Vagina (tissue), 2 donors: ENCODE measurements at places on chromosomes 11 and 22. TPM values are rescaled to one million over a fixed set of nuclear protein-coding genes. Genes with fewer than 3 reads are reported as not detected.

- no peak for DNase-seq
These were observed at the start of gene ST14 for GRCh38 chr11:130159657-130160497. Gene ST14 (plus strand): TSS chr11:130159782. CDS start chr11:130159980, 198 bp downstream.

GRCh38 chr11:122175306-122175705, 59.3 kb upstream of the BLID start:
- no peak for DNase-seq

DNA sequence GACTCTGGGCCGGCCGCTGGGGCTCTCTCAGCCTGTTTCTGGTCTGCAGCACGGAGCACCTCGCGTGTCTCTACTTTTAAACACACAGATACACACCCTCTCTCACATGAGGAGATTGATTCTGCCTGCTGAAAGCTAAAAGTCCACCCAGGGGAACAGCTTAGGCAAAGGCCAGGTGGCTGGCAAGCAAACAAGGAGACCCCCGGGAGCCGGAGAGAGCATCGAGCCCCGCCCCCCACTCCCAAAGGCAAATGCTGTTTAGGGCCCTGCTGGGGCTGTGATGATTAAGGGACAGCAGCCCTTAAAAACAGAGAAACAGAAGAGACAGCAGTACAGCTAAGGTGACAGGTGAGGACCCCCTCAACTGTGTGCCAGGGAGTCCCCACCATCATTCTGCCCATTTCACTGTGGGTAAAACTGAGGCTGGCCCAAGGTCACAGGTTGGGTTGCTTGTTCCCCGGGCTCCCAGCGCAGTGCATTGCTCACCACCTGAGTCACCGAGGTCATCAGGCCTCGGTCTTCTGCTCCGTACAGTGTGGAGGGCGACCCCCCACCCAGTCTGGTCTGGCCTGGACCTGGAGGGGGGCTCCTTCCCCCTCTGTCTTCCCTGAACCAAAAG, 6.8 kb downstream of the CABP7 start:
- no peak for DNase-seq

ACRV1 gene
- total RNA-seq, result not detected

GRCh38 chr11:119905162-119905561, 176.2 kb upstream of the NECTIN1 start:
- DNase-seq, result no peak

DNA sequence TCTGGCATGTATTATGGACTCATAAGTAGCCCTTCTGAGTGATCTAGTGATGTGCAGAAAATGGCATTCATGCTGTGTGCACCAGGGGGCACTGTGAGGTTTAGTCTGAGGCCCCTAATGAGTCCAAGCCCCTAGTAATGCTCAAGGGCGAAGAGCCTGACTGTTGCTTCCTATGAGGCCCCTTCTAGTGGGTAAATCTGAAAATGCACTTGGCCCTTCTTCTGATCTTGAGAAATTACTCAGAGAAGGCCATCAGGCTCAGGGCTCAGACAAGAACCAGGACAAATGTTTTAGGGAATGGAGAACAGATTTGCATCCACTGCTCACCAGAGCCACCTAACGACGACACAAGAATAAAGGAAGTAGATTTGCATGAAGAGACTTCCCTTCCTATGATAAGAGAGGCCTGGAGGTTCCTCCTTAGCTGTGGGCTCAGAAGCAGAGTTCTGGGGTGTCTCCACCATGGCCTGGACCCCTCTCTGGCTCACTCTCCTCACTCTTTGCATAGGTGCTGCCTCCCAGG, 75.8 kb downstream of the GGTLC2 start:
- DNase-seq, result no peak

- DNase-seq, result no peak
These were observed 884 bp downstream of the IL10RA start for GRCh38 chr11:117986981-117987574.

DNA sequence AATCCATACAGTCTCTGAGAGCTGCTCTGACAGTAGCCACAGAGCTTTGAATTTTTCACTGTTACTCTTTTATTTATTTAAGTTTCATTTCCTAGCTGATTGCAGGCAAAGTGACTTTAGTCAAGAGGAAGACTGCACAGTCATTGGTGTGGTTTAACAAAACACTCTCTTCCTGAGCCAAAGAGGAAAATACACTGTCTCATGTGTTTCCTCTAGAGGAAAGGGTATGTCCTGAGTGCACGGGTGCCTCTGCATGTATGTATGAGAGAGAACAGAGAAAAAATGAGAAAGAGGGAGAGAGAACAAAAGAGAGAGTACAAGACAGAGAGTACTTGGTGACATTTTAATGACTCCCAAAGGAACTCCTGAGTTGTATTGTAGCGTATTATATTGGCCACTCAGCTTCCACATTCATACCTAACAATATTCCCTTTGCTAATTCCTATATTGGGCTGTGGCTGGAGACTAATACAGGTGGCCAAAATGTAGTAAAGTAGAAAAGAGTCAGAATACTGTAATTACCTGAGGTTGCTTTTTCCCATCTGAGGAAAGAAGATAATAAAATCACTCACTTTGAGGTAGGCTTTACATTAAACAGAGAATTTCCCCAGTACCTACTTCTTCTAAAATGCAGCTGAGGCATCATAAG, at the start of gene OR4D9:
Gene OR4D9, plus strand, starts transcription at position 599 of the 649 bp plus-strand sequence. CDS start 3,374 bp downstream, outside the sequence.
- no peak for DNase-seq

GRCh38 chr22:22552630-22553029, 6.4 kb downstream of the PRAME start:
- no peak for DNase-seq

DNA sequence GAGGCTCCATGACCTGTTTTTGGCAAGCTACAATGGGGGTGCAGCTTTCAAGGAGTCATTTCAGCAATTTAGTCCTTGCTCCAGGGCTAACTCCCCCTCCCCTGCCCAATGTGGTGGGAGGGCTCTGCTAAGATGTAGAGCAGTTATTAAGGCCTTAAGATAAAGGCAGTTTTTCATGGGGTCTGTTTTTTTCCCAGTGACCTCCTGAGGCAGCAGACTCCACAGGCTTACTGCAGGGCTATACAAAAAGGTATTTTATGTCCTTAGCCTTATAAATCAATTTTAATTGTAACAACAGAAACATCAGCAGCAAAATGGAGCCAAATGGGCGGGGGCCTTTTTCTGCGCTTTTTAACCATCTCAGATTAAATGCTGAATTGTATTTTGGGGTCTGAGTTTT, 192.3 kb downstream of the KIRREL3 start:
- DNase-seq, result no peak

DNA sequence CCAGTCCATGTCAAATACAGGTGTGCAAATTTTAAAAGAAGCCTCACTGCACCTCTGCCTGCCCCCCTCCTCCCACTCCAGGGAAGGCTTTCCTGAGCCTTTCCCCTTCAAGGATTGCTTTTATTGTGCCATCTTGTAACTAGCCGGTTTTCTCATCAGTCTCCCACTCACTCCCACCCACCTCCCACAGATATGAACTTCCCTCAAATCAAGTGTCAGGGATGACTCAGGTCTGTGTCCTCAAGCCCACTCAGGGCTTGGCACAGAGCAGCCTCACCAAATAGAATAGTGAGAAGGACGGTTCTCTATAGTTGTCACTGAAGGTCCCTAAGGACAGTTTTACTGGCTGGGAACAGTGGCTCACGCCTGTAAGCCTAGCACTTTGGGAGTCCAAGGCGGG, 43.0 kb downstream of the THAP12 start:
- no peak for DNase-seq

CTSD gene
- total RNA-seq, result 508 TPM

OR4C16 gene
- total RNA-seq, result not detected

DNA sequence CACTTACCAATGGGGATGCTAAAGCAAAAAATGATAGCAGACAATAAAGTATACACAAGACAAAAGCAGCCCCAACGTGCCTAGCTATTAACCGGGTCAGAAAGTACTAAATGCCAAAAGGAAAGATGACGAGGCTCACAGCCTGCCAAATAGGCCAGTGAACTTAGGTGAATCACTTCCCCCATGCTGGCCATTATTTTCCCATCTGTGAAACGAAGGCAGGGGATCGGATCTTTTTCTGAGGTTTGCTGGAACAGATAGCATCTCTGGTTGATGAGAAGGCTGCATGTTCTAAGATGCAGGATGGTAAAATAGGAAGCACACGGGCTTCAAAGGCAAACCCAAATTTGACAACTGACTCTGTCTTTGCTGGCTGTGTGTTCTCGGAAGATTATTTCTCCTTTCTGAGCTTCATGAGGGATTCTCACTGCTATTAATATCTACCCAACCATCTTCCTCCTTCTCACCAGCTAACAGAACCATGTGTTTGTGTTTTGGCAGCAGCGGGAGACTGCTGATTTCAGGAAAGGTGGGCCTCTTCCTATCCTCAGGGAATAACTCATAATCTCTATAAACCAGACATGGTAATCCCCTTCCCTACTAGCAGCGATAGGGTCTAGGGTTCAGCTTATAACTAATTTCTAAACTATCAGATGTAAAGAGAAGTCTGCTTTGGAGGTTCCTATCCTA, 390.7 kb downstream of the LARGE1 start:
- DNase-seq, result no peak

FXYD2 gene
- total RNA-seq, result 2.7 TPM

DNA sequence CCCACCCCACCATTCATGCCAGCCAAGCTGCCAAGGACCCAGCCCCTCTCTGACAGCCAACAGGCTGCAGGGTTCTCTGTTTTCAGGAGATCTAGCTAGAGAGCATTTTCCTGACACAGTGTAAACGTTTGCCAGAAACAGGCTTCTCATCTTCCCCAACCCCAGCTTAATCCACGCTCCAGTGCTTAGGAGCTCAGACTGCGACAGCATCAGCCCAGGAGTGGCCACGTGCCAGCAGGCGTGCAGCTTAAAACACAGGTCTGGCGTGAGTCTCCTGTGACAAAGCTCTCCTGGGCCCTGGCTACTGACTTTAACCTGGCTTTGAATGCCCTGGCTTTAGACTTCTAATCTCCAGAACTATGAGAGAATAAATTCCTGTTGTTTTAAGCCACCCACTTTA, 66.6 kb downstream of the GALNT18 start:
- no peak for DNase-seq

GRCh38 chr22:48654492-48654891, 1173.2 kb downstream of the BRD1 start:
- DNase-seq, result no peak

- DNase-seq, result no peak
These were observed 24.2 kb upstream of the UCP3 start for GRCh38 chr11:74033046-74033445.

DNA sequence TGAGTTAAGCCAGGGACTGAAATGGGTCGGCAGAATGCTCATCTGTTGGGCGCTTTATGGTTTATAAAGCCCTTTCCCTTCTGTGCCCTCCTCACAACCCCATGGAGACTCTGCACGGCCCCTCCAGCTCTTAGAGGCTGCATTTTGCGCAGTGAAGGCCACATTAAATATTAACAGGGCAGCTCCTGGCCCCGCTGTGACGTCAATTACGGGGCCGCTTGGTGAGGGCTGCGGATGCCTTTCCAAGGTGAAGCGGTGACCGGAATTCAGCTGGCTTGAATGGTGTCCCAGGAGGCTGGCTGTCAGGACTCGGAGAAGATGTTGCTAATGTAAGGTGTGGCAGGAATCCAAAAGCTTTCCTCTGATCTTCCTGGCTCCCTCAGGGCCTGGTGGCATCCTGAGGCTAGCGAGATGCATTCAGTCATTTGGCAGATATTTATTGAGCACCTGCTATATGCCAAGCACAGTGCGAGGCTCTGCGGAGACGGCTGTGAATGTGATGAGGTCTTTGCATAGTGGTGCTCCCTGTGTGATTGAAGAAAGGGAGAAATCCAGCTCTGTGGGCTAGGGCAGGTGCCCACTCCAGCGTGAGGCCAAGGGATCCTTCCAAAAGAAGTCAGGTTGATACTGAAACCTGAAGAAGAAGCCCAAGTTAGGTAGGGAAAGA, 10.4 kb upstream of the YWHAH start:
- no peak for DNase-seq
